Stimulated activated CD8-positive, alpha-beta memory T cell treated with anti-CD3 and anti-CD28 coated beads, Interleukin-4, amount 100 ng/mL, for 1 hour (primary cell): ENCODE measurements at places on chromosomes 4 and X.

DNA sequence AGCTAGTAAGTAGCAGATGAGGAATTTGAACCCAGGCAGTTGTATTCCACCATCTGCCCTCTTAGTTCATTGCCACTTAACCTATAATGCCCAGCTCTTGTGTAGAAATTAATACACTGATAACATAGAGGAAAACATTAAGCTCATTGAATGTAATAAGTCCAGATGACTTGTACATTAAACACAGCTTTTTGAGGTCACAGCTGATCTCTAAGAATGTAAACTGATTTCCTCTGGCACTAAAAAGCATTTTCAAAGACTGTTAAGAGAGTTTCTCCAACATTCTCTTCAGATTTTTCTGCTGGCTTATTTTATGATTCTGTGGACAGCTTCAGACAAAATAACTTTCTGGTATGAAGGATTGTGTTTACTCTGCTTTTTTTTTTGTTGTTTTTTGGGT is 42.7 kb downstream of the HPRT1 start:
- no peak for DNase-seq

- no peak for DNase-seq
Observed at GRCh38 chr4:169510617-169511016, 101.8 kb downstream of the NEK1 start.

DNA sequence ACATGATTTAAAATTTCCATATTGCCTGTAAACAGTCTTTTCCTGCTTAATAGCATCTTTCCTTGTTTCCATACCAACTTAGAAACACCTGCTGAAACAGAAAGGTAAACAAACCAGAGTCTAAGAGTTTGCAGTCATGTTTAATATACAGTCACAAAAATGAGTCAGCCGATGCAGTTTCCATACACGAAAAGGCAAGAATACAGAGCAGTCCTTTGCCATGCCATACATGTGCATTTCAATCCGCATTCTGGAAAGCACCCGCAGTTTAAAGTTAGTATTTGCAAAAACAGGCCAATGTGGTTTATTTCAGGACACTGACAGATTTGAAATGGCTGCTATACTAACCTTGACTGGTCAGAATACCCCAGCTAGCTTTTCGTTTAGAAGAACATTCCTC is 32.1 kb downstream of the ASB5 start:
- no peak for DNase-seq

DNA sequence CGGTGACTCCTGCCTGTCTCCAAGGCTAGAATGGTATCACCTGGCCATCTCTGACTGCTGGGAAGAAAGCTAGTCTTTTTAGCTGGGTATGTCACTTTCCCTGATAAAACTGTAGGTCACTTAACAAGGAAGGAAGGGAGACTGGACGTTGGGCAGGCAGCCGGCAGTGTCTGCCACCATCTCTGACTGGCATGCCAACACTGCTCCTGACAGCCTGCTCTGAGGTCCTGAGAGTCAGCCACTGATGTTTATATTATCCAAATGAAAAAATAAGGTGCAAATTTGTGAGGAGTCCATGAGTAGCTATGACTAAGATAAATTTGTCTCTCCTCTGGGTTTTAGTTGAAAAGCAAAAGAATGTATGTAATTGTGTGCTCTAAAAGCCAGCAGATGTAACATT is 77.2 kb downstream of the SNX25 start:
- DNase-seq = no peak

GRCh38 chr4:37865450-37865849 is 25.4 kb upstream of the TBC1D1 start:
- no peak for DNase-seq

- DNase-seq = no peak
Observed at GRCh38 chr4:123462007-123462406, 65.4 kb downstream of the SPRY1 start.

DNA sequence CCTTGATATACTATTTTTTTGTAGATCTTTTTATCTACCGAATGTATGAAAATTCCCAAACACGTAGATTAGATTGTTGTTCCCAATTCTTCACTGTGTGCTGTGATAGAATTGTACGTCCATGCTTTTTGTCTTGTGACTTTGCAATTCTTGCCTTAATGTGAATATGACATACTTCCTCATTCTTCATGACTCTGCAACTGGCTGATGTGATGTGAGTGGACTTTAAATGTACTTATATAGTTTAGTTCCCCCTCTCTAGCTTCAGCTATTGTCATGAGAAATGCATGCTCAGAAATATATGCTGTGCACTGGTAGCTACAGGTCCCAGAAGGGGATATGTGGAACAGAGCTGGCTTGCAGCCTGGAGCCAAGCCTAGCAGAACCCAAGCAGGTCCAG is 89.4 kb downstream of the FTHL17 start:
- no peak for DNase-seq

DNA sequence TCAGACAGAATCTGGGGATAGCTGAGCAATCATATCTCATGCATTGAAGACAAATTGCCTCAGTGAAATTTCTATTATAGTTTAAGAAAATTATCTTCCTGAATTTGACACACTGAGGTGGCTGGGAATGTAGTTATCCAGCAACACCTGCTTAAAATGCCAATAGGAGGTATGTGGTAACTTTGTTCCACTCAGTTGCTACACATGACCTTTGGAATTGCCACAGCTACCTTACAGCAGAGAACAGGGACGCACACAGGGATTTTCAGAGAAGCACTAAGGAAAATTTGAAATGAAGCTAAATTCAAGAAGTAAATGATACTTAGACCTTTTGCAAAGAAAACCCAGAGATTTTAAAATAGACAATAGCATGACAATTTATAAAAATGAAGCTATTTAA is 264.6 kb downstream of the IL1RAPL1 start:
- DNase-seq = no peak

- DNase-seq = no peak
Observed at GRCh38 chr4:142376204-142376603, 469.9 kb downstream of the INPP4B start.

GRCh38 chr4:53455766-53456165 is 78.3 kb downstream of the FIP1L1 start:
- DNase-seq = no peak

DNA sequence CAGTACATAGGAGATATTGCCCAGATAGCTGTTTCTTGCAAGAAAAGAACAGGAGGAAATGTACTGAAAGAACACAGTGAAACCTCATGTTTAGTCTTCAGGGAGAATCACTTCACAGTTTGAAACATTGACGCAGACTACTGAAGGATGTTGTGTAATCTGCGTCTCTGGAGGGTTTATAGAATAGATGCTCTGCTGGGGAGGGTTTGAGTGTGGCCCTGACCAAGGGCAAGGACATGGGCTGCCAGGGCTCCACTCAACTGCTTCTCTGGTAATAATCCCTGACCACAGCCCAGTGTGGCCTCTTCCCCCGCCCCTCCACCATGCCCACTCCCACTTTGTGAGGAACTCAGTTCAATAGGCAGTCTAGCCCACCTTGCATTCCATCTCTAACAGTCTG is 15.8 kb upstream of the ACE2 start:
- DNase-seq = no peak

DNA sequence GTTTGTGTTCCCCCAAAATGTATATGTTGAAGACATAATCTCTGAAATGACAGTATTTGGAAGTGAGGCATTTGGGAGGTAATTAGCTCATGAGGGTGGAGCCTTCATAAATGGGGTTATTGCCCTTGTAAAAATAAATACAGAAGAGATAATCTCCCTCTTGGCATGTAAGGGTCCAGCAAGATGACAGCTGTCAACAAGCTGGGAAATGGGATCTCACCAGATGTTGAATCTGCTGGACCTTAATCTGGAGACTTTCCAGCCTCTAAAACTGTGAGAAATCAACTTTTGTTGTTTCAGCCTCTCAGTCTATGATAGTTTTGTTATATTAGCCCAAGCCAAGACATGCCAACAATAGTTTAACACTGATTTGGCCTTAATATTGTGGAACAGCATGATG is 438.2 kb upstream of the PCDH7 start:
- no peak for DNase-seq

DNA sequence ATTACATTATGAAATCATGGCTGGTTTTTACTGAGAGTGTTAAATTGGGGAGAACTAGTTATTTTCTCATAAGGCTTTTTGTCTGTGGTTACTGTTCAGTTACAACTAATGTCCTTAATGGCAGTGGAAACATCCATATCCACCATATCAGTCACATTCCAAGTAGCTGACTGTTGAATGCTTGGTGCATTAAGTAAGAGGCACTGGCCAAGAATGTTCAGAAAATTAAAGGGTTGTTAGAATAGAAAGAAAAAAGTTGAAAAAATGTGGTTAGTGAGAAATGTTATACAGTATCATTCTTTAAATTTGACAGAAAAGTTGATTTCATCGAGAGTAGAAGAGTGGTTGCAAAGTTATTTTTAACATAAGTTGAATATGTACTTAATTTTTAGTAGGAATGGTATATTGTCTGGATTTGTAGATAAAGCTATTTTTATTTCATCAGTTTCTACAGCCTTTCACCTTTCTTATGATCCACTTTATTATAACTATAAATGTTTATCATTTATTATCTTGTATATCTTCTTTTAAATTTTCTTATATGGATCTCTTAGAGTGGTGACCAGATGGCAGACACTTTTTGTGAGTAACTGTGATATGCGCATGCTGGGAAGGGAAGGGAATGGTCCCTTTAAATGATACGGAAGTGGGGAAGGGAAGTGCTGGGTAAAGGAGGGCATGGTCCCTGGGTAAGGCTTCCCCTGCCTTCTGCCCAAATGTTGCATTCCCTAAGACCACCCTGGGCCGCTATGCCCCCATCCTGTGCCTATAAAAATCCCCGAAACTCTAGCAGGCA is 2407.1 kb downstream of the ARAP2 start:
- no peak for DNase-seq

- no peak for DNase-seq
Observed at GRCh38 chrX:116435597-116435996, 809 bp upstream of the SLC6A14 start.

DNA sequence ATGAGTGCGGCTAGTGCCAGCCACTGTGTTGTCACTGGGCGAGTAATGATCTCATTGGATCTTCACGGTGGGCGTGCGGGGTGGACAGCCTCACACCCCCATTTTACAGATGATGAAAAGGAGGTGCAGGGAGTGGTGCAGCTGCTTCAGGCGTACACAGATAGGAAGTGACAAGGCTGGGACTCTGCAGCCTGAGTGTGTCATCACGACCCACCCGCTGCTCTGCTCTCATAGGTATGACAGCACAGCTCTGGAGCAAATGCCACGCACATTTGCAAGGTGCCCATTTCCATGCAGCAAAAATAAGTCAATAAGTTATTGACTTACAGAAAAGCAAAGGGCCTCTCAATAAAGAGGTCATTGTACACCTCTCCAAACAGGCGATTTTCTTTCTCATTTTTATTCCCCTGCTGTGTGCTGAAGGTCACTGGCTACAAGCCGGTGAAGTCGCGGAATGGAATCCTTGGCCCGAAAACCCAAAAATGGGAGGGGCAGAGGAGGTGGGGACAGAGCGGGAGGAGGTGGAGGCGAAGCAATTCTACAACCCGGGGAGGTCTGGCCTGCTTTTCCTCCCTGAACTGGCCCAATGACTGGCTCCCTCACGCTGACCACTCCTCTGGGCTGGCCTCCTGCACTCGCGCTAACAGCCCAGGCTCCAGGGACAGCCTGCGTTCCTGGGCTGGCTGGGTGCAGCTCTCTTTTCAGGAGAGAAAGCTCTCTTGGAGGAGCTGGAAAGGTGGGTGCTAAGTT is at the start of gene SOD3:
Gene SOD3 (plus strand): TSS at position 658 of the 750 bp plus-strand sequence. CDS start 3,949 bp downstream, outside the sequence.
- no peak for DNase-seq

DNA sequence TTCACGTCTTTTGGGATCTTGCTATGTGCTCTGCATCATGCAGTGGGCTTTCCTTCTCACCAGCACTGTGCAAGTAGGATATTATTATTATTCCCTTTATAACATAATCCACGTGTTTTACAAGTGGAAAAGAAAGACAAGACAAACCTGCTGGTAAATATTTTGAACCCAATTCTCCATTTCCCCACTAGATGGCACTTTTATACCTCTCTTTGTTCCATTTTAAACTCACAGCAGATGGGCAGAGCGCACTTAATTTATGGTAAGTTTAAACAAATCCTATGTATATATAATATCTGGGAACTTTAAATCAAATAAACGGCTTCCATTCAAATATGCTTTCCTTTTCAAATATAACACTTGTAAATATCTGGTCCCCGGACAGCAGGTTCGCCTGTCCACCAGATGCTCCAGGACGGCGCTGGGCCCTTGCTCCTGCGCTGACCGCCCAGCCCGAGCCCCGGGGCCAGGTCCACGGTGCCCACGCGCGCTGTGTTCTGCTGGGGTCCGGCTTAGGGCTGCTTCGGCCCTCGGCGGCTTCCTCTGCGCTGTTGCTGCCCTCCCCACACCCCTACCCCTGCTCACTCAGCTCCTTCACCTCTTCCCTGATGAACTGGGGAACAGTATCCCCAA is 31.1 kb downstream of the F11 start:
- DNase-seq = no peak

- no peak for DNase-seq
Observed at GRCh38 chrX:126900937-126901336, 81.4 kb downstream of the PRR32 start.

- DNase-seq = no peak
Observed at GRCh38 chrX:112968351-112969133, 127.9 kb upstream of the AMOT start.

DNA sequence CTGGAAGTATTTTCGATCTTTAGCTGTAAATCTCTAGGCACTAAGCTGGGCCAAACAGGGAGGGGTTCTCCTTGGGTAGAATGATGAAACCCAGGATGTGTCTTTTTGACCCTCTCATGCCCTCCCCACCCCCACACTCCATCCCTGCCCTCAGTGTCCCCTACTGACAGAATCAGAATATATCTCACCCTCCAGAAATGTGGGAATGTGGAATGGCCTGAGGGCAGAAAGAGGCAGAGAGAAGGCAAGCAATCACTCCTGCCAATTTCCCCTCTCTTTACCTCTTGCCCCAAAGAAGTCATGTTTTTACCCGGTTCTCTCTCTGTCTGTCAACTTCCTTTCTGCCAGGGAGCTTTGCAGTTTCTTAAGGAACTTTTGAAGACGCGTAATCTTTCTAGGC is 34.4 kb downstream of the RAP2C start:
- DNase-seq = no peak

- no peak for DNase-seq
Observed at GRCh38 chr4:102696758-102697157, 64.0 kb downstream of the MANBA start.

- DNase-seq = no peak
Observed at GRCh38 chrX:52265713-52266112, 81.0 kb downstream of the MAGED4 start.

GRCh38 chrX:53859890-53860289 is 173.4 kb upstream of the HUWE1 start:
- no peak for DNase-seq

- no peak for DNase-seq
Observed at GRCh38 chr4:74423104-74423503, 21.8 kb upstream of the AREG start.
